ENCODE measurements at places on chromosomes 1 and 21.

- no peak for DNase-seq
These were observed 34.8 kb upstream of the ADARB1 start for GRCh38 chr21:45039317-45040156.

GRCh38 chr1:154878371-154879037 is 8.4 kb upstream of the KCNN3 start:
- DNase-seq, result peak; percentile 65

GRCh38 chr1:164356511-164356910 is 202.5 kb upstream of the PBX1 start:
- DNase-seq, result no peak

DNA sequence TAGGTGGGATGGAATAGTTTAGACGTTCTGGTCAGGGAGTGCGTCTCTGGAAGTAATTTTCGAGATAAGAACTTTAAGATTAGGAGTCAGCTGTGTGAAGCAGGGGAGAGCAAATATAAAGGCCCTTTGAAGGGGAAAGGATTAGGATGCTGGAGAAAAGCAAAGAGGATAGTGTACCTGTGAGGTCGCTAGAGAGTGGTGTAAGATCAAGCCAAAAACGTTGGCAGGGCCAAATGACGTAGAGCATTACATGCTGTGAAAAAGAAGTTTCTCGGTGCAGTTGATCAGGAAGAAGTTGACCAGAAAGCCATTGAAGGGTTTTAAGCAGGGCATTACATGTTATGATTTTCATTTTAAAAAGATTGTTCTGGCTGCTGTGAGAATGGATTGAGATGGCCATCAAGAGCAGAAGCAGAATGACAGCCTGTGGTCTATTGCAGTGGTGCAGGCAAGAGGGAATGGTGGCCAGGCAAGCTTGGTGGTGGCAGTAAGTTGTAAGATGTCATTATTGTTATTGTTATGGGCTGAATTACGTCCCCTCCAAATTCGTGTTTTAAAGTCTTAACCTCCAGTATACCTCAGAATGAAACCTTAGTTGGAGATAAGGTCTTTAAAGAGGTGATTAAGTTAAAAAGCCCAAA is 113.6 kb upstream of the KIF26B start:
- no peak for DNase-seq

GRCh38 chr1:105830571-105831146 is 1225.8 kb upstream of the PRMT6 start:
- no peak for DNase-seq

GRCh38 chr1:184801503-184801902 is 46.8 kb upstream of the EDEM3 start:
- DNase-seq, result no peak

DNA sequence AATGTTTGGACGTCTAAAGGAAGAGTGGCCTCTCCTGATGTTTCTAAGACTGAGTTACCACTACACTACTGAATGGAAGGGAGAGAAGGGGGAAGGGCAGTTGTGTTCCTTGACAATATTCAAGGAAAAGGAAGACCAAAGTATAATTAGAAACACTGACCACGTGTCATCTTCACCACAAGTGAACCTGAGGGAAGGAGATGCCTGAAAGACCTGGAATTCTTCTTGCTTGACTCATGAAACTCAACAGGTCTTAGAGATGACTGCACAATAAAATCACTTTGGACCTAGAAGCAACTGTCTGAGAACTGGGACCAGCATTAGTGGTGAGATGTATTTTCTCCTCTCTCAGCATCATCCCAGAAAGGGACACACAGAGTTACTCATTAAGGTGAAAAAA is 56.7 kb downstream of the PTPN14 start:
- DNase-seq, result no peak

- no peak for DNase-seq
These were observed 25.6 kb downstream of the PADI3 start for GRCh38 chr1:17274186-17275170.

- peak; percentile 30 for DNase-seq
These were observed 3.7 kb downstream of the FASLG start for GRCh38 chr1:172662464-172663109.

DNA sequence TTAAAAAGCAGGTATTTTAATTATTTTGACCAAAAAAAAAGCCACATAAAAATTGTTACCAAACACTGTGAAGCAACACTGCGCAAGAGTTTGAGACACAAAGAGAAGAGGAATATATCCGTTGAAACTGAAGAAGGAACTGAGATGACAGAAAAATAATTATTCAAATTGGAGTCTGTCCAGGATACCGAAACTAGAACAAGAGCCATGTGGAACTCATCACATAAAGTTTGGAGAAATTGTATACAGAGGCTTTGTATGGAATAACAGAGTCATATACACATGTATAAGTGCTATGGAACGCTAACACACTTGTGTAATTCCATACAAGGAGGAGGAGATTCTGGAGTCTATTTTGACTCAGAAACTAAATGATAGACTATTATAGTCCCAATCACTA is 675.1 kb upstream of the ADGRL2 start:
- no peak for DNase-seq

DNA sequence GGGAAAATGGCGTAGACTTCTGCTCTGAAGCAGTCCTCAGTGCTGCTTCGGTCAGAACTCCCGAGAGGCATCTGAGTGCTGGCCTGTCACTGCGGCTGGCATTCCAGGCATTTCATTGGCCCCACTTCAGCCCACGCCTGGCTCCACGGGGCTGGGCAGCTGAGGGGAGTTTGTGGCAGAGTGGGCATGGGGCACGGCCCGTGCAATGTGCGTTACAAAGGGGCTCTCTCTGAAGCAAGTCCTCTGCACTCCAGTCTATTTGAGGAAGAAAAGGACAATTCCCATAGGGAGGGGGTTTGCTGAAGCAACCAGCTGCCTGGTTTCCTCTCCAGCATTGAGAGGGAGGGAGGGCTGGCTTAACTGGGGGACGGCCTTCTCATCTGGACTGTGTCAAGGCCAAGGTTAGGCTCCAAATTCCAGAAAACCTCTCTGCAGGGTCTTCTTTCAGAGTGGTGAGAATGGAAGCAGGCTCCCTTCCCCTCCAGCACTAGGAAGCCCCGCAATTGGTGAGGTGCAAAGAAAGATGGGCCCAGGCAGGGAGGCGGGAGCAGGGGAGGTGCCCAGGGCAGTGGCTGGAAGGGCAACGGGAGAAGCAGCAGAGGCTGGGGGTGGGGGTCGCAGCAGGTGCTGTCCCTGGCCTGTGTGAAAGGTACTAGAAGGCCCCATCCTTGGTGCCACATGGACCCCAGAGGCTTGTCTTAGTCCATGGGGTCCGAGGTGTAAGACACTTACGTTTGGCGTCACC is 21.1 kb upstream of the GPR157 start:
- no peak for DNase-seq

DNA sequence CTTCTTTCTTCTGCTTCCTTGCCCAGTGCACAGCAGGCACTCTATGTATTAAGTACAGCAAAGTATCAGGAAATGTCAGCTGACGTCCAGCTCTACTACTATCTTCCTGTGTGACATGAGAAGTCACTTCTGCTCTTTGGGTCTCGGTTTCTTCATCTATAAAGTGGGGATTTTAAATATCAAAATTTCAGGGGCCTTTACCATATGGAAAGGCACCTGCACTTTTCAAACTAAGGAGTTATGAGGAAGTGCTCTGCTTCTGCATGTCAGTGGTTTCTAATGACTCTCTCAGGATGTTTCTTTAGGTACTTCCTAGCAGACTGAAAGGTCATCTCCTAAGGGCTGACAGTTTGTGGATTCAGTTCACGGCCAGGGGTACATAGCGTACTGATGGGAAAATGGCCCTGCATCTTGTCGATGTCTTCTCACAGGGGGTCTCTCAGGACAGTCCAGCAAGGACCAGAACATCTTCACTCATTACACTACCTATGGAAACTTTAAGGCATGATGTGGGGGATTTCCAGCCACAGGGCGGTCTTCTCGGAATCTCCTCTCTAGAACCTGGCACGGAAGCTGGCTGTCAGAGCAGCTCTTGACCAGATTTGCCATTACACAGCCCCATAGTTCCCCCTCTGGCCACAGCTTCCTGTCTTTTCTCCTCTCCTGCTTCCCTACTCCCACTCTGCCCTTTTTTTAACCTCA is 42.0 kb upstream of the MTF1 start:
- DNase-seq, result no peak

DNA sequence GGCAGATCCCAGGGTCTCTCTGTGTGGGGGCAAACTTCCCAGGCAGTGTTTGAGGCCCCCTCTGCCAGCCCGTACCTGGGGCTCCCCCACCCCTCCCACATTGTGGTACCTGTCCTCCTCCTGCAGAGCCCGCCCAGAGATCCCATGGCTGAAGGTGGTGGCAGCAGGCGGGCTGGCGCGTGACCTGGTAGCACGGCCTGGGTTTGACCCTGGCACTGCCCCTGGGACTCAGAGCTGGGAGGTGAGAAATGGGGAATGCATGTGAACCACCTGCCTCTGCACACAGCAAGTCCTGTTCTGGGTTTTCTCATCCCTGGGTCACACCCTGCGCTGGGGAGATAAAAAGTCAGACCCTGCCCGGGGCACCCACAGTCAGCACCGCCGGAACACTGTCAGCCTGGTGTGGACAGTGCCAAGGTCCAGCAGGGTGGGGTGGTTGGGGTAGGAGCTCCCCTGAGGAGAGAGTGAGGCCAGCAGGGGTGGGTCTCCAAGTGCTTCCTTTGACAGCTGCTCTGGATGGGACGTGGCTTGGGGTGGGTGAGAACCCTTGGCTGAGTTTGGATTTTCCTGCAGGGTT is 11.8 kb downstream of the AGRN start:
- DNase-seq, result no peak

GRCh38 chr1:178490967-178491366 is 5.8 kb downstream of the CLEC20A start:
- no peak for DNase-seq

GRCh38 chr21:27643326-27643725 is 676.4 kb upstream of the ADAMTS5 start:
- no peak for DNase-seq

DNA sequence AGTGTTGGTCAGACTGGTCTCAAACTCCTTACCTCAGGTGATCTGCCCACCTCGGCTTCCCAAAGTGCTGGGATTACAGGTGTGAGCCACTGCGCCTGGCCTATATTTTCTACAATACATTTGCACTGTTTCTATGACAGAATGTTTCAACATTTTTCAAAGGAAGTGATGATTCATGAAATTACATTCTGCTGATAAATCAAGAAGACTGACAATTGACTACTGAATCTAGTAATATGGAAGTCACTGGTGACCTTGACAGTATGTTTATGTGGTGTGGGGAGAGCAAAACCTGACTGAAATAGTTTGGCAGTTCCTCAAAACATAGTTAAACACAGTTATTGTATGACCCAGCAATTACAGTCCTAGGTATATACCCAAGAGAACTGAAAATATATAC is 18.1 kb downstream of the LRIF1 start:
- DNase-seq, result no peak

DNA sequence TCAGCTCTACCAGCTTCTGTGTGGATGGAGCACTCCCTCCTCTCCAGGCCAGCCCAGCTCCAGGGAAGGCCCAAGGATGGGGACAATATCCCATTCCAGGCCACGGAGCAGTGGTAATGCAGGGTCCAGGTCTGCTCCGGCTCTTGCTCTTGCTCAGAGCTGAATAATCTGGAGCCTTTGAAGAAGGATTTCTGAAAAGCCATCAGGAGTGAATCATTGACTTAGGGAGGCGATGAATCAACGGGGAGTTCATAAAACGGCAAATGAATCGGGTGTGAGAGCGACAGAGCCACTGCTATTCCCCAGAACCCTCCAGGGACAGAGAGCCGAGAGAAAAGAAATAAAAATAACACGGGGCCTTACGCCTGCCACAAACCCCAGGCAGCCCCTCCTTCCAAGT is 7.7 kb downstream of the POU3F1 start:
- DNase-seq, result no peak

- DNase-seq, result no peak
These were observed 3.1 kb upstream of the MT1HL1 start for GRCh38 chr1:237007147-237007881.

GRCh38 chr1:38076038-38076437 is 29.4 kb upstream of the POU3F1 start:
- DNase-seq, result no peak

DNA sequence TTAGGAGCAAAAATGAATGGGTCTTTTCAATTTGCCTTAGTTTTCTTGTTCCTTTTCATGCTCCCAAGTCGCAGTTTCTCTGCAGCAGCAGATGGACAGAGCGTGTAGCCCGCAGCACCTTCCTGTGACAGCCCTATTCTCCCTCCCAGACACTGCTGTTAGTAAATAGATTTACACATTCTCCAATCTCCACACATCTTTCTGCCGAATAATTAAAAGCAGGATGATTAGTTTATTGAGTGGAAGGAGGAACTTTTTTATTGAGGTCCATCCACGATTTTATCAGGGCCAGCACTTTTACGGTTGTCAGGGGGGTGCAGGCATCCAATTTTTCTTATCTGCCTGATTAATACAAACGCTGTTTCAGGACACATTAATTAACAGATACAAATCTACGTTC is 98.2 kb upstream of the USH2A start:
- DNase-seq, result no peak

DNA sequence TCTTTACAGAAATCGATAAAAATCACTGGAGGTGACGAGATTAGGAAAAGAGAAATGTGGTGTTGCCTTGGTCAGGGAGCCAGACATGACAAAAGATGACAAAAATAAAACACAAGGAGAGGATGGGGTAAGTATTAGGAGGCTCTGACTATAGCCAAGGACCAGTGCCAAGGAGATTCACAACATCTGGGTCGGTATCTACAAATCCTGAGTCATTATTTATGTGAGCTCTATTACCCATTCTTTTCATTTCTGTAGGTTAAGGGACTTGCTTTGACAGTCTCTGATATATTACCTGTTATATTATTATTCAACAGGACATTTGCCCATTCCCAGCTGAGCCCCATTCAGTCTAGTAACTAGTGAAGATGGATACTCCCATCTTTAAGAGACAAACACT is 120.8 kb downstream of the TYW3 start:
- DNase-seq, result no peak

DNA sequence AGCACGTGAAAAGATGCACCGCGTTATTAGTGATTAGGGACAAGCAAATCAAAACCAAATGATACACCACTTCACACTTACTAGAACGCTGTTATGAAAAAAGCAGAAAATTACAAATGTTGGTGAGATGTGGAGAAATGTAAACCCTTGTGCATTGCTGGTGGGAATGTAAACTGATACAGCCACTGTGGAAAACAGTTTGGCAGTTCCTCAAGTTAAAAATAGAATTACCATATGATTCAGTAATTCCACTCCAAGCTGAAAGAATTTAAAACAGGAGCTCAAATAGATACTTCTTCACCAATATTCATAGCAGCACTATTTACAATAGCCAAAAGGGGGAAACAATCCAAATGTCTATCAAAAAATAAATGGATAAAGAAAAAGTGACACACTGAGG is 10.3 kb upstream of the EVI5 start:
- no peak for DNase-seq

DNA sequence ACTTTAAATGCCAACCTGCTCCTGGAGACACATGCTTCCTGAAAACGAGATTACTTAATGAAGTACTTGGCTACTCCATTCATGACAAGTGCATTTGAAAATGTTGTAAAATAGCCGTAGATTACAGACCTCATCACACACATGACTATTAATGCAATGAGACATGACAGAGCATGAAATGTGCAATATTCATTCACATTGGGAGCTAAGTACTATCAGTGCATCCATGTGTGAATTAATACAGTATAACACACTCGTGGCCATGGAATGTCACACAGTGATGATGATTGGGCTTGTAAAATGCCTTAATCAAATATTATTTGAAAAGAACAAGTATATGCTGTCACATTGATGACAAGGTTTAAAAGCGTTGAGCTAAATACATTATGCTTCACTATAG is 407.0 kb downstream of the AMY1C start:
- DNase-seq, result no peak

Measured in pons (tissue), 1 donor.